Progenitor cell of endocrine pancreas (in vitro differentiated cells): ENCODE measurements at places on chromosomes 4 and X. TPM values are rescaled to one million over a fixed set of nuclear protein-coding genes. Genes with fewer than 3 reads are reported as not detected.
A peak's percentile ranks its signal among the peaks of the same experiment; 100 is the strongest.

SLC49A3 gene
- 12.9 and 13.1 TPM in 2 replicates for total RNA-seq

ALAS2 gene
- total RNA-seq, result not detected in 2 replicates

RTL5 gene
- total RNA-seq, result 19.4 and 21.1 TPM in 2 replicates

CBR4 gene
- total RNA-seq, result 43.3 and 45.2 TPM in 2 replicates

TKTL2 gene
- not detected in 2 replicates for total RNA-seq

GRCh38 chrX:82528525-82528924 lies 979.6 kb upstream of the POU3F4 start:
- DNase-seq, result no peak

DNA sequence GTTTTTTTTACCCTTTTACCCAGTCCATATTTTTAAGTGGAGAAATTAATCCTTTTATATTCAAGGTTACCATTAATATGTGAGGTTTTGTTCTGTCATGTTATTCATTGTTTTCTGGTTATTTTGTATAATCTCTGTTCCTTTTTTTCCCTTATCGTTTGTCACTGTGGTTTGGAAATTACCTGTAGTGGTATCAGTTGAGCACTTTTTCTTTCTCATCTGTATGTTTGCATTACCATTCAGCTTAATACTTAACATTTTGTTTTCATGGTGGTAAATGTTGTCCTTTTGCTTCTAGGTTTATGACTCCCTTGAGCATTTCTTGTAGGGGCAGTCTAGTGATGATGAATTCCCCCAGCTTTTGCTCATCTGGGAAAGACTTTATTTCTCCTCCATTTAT lies 6.6 kb downstream of the ETDC start:
- no peak for DNase-seq

- peak; percentile 51 for DNase-seq
Observed at GRCh38 chrX:135973548-135974278, at the start of gene MMGT1. TSS of gene MMGT1 (minus strand) at chrX:135973988. CDS start at chrX:135973675, 313 bp downstream.

- DNase-seq, result no peak
Observed at GRCh38 chr4:14842964-14843630, 159.2 kb upstream of the CPEB2 start.

DNA sequence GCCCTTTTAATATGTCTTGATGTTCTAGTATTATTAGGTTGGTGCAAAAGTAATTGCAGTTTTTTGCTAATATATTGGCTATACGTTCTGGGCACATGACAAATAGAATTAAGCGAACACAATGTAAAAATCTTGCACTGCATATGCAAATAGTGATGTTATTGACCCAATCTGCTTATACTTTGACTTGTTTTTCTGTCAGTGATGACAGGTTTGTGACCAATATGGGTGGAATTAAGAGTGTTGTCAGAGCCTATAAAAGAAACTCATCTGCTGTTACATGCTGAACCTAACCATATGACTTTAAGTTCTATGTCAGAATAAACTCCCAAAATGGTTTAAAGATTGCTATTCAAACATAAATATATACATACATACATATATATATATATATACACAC lies 30.7 kb upstream of the HPGD start:
- no peak for DNase-seq

GRCh38 chr4:2451821-2452785 lies 16.8 kb upstream of the RNF4 start:
- DNase-seq, result no peak
